Right renal pelvis (tissue), 4 donors: ENCODE measurements at places on chromosomes 2 and 18. TPM values are rescaled to one million over a fixed set of nuclear protein-coding genes. Genes with fewer than 3 reads are reported as not detected.

DNA sequence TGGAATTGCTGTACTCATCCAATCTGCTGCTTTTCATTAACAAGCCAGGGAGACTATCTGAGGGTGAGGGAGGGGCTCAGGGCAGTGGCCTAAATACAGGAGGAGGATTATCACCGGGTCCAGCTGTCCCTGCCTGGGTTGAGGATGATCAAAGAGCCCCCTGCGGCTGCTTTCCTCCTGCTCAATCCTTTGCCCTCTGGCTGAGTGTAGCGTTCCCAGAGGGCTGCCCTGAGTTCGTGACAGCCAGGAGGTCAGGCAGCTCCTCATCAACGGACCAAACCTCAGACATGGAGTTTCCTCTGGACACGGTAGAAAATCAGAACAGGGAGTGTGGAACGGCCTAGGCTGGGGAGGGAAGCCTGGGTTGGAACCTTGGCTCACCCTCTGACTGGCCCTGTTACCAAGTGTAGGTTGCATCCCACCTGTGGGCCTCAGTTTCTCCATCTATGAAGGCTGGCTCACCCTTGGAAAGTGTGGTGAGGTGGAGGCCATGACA, 23.5 kb downstream of the CIB4 start:
- no peak for DNase-seq

DNA sequence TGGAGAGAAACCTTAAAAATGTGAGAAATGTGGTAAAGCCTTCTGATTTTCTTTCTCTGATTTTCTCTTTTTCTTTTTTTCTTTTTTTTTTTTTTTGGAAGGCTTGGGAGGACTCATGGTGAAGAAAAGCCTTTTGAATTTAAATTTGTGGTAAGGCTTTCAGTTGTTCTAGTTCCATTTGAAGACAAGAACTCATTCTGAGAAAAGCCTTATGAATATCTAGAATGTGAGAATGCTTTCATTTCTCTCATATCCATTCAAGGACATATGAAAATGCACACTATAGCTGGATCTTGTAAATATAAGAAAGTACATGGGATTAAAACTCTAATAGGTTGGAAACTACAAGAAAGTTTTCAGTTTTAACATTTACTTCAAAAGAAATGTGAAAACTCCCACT, 1045.2 kb upstream of the NRXN1 start:
- DNase-seq, result no peak

BOK gene
- 23.7 TPM for polyA plus RNA-seq

GRCh38 chr18:25099895-25100294, 252.1 kb downstream of the ZNF521 start:
- no peak for DNase-seq

DNA sequence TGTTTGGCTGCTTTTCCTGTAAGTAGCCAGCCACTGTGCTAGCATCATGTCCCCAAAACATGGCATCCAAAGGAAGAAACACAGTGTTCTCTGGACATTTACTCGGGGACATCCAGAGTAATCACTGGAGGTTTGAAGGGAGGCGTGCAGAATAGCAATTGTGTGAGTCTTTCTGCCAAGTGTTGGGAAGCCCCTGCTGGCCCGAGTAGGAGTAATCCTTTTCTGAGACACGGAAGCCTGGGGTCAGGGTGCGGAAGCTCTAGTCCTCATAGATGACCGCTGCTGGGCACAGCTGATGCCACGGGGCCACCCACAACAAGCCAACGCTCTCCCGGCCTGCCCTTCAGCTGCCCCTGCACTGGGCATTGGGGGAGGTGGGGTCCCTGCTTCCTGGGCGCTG, 24.8 kb upstream of the HDAC4 start:
- no peak for DNase-seq

- DNase-seq, result no peak
Measured at GRCh38 chr2:16241166-16242160, 301.1 kb downstream of the MYCN start.

OR6B2 gene
- polyA plus RNA-seq, result not detected

DNA sequence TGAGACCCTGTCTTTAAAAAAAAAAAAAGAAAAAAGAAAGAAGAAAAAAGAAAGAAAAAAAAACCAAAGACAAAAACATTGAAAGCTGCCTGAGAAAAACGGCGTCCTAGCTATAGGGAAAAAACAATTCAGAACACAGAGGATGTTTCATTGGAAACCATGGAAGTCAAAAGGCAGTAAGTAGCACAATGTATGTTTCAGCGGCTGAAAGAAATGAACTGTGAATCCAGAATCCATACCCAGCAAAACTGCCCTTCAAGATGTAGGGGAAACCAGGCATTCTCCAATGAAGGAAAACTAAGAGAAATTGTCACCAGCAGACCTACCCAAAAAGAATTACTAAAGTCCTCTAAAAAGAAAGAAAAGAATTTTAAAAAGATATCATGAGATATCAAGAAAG, 27.6 kb downstream of the EVA1A start:
- DNase-seq, result no peak

DNA sequence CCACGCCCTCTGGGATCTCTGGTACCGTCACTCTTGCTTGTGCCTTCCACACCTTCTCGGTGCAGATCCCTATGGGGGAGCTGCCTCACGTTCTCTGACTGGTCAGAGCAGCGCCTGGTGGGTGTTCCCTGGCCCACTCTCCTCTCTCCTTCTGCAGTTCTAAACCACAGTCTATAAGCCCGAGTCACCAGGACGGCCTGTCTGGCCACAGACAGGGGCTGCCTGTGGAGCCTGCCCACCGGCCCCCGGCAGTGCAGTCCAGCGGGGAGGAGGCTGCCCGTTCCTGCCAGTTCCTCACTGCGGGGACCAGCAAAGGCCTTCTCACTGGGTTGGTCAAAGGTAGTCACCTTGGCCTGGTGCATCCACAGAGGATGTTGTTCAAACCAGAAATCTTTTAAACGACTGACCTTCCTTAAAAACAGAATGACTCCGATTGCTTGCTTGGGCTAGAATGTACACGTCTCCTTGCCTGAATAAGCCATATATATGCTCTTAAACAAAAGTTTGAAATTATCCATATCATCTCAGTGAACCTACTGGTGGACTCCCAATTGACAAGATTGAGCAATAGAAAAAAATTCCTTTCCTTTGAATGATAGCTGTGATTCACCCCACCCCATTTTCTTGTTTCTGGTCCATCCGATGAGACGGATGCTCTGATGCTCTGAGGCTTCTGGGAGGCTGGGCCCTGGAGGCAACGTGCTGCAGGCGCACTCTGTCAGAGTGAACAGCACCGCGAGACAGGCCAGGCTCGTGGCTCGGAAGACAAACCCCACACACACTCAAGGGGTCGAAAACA, 61.2 kb downstream of the RALBP1 start:
- no peak for DNase-seq

VAMP5 gene
- 42.2 TPM for polyA plus RNA-seq

- DNase-seq, result no peak
Measured at GRCh38 chr2:172635548-172635947, 79.7 kb downstream of the PDK1 start.

ADRA2B gene
- 4.2 TPM for polyA plus RNA-seq

FTCDNL1 gene
- polyA plus RNA-seq, result 1.9 TPM

DNA sequence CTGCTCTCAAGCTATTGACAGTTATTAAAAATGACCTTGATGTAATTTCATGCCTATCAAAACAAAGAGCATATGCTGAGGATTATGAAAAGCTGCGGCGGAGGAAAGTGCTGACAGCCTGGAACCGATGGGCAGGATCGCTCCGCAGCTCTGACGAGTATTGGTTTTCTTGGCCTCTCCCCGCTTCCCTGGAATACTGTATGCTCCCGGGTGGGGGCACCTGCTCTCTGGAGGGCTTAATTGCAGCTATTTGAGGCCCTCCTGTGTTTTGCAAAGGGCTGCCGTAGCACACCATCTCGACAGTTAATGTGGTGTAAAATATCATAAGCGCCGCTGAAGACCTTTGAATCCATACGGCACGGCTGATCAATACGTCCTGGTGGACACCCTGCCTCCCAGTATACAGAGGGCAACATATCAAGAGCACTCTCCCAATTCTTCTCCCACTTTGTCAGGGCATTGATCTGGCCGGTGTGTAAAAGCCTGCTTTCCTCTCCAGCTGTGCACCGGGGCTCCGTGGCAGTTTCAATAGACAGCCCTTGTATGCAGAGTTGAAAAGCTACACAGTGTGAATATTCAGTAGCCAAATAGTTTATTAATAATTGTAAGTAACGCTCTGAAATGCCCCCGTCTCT, 662.4 kb downstream of the GALR1 start:
- DNase-seq, result no peak

- no peak for DNase-seq
Measured at GRCh38 chr18:35707247-35707646, 125.7 kb downstream of the GALNT1 start.

DNA sequence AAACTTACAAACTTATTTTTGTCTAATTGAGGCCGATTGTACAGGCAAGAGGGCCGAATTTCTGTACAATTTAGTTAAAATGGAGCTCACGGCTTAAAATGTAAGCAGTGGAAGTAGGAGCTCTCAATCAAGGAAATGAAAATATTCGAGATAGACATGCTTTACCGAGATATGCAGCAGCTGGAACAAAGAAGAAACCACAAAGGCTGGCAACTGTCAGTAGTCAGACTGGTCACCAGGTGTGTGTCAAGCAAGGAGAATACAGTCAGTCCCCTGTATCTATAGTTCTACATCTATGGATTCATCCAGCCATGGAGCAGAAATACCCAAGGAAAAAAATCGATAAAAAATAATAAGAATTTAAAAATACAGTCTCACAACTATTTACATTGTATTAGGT, 122.6 kb downstream of the WDSUB1 start:
- no peak for DNase-seq

G6PC2 gene
- polyA plus RNA-seq, result 0.05 TPM

LYG2 gene
- 0.19 TPM for polyA plus RNA-seq

TCF4 gene
- polyA plus RNA-seq, result 73.0 TPM

GRCh38 chr18:66235206-66235605, 368.7 kb downstream of the CDH19 start:
- no peak for DNase-seq

CFC1 gene
- not detected for polyA plus RNA-seq

VWC2L gene
- 0.10 TPM for polyA plus RNA-seq

DNA sequence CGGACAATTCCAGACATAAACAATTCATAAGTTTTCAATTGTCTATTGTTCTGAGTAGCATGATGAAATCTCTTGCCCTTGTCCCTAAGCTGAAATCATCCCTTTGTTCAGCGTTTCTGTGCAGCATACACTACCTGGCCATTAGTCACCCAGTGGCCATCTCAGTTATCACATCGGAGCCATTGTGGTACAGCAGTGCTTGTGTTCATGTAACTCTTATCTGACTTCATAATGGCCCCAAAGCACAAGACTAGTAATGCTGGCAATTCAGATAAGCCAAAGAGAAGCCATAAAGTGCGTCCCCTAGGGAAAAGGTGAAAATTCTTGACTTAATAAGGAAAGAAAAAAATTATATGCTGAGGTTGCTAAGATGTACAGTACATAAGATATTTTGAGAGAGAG, 127.2 kb downstream of the FHOD3 start:
- DNase-seq, result no peak

DNA sequence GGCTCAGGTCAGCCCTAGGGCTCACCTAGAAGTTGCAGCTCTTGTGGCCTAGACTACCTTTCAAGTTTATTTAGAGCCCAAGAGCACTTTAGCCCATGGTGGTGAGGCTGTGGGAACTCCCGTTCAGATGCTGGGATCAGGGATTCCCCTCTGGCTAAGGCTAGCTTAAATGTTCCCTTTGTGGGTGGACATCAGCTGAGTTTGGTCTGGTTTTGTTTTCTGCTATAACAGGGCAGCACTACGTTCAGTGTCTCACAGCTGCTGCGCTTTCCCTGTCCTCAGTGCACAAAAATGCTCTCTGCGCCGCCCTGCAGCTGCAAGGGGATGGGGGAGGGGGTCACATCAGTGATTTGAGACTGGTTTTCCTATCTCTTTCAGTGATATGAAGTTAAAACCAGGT, 170.5 kb upstream of the KCNJ3 start:
- no peak for DNase-seq

DNA sequence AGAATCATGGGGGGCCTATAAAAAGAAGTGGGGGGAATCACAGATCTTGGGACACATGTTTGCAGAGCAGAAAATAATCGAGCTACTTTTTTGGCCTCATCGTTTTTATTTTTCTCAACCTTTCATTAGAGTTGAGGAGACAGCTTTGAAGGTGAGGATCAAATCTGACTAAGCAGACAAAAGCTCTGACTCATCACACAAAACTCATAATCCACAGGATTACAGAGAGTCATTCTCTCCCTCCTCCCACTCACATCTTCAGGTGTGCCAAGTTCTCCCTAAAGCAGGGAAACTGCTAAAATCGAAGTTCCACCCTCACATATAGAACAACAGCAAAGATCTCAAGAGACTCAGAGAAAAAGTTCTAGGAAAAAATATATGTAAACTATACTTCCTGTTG, 15.6 kb downstream of the BAZ2B start:
- no peak for DNase-seq

DNA sequence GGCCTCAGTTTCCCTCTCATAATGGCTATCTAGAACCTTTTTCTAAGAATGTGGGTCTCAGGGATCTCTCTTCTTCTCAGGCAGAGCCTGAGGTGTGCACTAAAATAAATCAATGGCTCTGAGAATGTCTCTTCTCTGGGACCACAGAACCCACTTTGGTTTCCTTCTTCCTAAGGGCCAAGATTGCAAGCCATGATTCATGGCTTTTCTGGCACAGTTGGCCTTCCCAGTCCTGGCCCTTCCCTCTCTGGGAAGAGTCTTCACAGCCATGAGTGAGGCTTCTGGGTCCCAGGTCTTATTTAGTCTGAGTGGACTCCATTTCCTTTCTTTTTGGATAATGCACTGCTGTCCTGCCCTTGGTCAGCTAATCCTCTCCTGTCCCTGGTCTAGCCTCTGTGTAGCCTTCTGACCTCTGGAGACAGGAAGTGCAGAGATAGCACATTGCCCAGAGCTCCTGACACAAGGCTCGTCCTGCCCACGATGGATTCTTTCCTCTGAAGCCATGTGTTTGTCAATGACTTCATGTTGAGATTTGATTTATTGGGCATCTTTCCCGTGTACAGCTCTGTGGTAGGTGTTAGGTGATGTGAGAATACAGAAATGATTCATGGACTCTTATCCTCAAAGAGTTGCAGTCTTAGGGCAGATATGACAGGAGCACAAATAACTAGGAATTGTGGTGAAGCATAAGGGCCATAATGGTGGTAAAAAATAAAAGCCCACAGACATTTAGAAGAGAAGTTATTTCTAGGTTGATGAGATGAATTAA, 245.0 kb downstream of the CLIP4 start:
- no peak for DNase-seq

- DNase-seq, result no peak
Measured at GRCh38 chr18:72197591-72197990, 346.6 kb downstream of the CBLN2 start.

LRRC30 gene
- 0.62 TPM for polyA plus RNA-seq

DNA sequence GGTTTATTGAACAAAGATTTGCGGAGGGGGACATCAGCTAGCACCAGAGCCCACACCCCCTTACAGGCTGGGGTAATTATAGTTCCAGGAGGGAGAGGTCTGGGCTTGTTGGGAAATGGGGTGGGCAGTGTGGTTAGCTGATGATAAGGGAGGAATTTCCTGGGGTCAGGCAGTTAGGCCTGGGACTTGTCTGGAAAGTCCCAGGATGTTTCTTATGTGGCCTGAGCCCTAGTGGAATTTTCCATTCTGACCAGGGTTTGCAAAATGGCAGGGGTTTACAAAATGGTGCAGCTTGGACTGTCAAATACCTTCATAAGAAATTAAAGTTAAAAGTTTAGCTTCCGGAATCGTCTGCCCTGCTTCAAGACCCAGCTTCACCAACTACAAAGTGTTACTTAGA, 199.1 kb downstream of the FBXO15 start:
- no peak for DNase-seq

- DNase-seq, result no peak
Measured at GRCh38 chr2:236592821-236593220, 23.2 kb downstream of the ACKR3 start.

ALPP gene
- polyA plus RNA-seq, result not detected

GPC1 gene
- polyA plus RNA-seq, result 46.3 TPM

SIX2 gene
- polyA plus RNA-seq, result 14.2 TPM

GRCh38 chr18:29157057-29157780, 980.3 kb upstream of the CDH2 start:
- no peak for DNase-seq

EML6 gene
- polyA plus RNA-seq, result 12.3 TPM
